ENCODE measurements at places on chromosomes 4 and X.

GRCh38 chrX:139222511-139223200, 307.9 kb upstream of the F9 start:
- DNase-seq, result no peak

- DNase-seq, result no peak
Measured at GRCh38 chr4:157143369-157143768, 67.4 kb downstream of the GLRB start.

DNA sequence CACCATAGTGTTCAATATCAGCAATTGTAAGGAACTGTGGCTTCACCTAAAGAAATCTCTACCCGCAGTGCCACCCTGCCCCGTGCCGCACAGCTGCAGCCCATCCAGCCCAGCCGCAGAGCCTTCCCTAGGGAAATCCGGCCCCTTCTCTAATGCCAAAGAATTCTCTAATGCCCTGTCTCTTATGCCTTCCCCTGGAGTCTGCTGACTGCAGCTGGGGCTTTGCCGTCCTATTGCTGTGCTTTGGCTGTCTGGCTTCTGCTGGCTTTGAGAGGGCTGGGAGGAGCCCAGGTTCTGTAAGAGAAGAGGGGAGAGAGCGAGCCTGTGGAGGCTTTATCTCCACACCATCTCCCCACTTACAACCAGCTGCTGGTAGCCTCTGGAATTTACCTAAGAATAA, 85.9 kb upstream of the HELT start:
- DNase-seq, result peak; percentile 17

- DNase-seq, result no peak
Measured at GRCh38 chr4:70640192-70640591, 11.6 kb downstream of the ENAM start.

- no peak for DNase-seq
Measured at GRCh38 chr4:83138946-83139345, 24.4 kb upstream of the PLAC8 start.

DNA sequence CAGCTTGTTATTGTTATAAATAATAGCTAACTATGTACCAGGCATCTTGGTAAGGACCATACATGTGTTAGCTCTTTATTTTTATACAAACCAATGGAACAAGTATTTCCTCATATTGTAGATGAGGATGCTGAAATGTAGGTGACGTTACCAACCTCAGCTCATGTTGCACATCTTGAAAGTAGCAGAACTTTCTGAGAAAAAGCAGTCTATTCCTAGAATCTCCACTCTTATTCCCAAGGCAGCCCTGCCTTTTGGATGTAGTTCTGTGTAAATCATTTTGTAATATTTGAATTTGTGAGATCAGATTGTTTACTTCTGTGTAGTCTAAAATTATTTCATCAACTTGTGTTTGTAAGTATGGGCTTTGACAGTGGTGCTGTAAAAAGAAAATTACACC, 5.3 kb downstream of the FHDC1 start:
- DNase-seq, result no peak

- no peak for DNase-seq
Measured at GRCh38 chr4:1239950-1240307, 9.0 kb downstream of the CTBP1 start.

DNA sequence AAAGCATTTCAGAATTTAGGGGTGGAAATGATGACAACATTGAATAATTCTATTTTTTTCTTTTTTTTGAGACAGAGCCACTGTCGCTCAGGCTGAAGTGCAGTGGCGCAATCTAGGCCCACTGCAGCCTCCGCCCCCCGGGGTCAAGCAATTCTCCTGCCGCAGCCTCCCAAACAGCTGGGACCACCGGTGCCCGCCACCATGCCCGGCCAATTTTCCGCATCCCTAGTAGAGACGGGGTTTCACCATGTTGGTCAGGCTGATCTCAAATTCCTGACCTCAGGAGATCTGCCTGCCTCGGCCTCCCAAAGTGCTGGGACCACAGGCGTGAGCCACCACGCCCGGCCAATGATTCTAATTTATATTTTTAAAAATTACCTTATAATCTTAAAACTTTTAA, 7.2 kb downstream of the NBDY start:
- no peak for DNase-seq
